ENCODE measurements at places on chromosomes 4 and X. TPM values are rescaled to one million over a fixed set of nuclear protein-coding genes. Genes with fewer than 3 reads are reported as not detected.
A peak's percentile ranks its signal among the peaks of the same experiment; 100 is the strongest.

- DNase-seq = no peak
These were observed 7.0 kb downstream of the TMSB4X start for GRCh38 chrX:12981880-12982279.

GRCh38 chrX:14039344-14039743 lies 9.7 kb upstream of the GEMIN8 start:
- peak; percentile 50 for DNase-seq

DNA sequence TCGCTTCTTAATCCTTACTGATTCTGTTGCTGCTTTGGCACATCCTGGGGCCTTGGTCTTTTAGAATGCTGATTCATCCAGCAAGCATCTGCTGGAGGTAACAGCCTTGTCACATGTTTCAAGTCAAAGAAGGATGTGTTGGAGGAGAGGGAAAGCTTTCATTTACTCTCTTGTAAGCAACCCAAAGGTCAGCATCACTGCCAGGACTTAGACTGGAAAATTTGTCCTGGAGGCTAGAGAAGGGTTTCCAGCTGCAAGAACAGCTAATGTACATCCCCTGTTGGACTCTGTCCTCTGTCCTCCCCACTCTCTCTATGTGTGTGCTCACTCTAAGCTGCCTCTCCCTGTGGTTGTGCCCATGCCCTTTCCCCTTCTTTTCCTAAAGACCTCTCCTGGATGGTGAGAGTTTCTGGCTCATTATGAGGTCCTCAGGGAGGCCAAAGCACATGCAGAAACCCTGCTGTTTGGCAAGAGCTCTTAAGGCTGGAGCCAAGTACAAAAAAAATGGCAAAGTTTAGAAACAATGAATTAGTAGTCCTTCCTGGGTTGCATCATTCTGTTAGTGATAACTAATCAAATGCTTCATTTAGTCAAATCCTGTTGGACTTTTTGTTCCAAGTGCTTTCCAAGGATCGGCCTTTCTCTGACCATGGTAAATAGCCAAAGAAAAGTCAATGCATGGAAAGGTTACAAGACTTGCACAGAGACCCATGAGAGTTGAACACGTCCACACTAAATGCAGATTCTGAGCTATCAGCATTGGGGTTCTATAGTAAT lies 13.4 kb upstream of the SRPX start:
- DNase-seq = no peak

Gene XPNPEP2
- 1.7 TPM for total RNA-seq

GRCh38 chr4:18049446-18049845 lies 27.9 kb upstream of the LCORL start:
- no peak for DNase-seq

DNA sequence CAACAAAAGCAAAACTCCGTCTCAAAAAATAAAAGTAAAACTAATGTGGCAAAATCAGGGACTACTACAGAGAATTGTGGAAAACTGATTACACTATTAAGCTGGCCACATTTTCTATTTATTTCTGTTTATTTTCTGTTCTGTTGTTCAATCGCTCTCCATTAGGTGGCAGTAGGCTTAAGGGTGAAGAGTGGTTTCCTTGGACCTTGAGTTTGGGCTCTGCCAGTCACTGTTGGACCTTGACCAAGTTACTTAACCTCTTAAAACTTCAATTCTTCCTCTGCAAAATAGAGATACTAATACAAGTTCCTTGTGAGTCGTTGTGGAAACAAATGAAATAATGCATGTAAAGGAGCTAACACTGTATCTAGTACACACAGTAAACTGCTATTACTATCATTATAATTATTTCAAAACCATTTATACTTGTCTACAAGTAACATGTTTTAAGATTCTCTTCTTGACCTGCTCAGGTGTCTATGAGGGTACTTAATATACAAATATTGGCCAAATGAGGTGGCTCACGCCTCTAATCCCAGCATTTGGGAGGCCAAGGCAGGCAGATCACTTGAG lies 15.2 kb downstream of the HSD17B11 start:
- DNase-seq = no peak

DNA sequence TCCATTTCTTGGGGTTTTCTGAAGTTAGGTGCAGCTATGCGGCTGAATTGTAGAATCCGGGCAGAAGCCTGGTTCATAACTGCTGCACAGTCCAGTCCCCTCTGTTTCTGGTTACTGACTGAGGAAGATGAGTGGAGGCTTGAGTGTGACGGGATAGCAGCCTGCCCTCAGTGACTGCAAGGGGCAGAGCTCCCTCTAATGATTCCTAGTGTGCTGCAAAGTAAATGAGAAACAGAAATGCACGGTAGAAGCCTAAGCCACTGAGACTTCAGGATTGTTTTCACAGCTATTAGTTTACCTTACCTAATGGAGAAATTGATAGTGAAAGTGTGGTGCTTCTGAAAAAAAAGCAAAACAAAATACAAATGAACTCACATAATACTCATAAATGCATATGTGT lies 189.2 kb downstream of the GPM6A start:
- no peak for DNase-seq

GRCh38 chrX:81875800-81876199 lies 673.9 kb downstream of the SH3BGRL start:
- no peak for DNase-seq

DNA sequence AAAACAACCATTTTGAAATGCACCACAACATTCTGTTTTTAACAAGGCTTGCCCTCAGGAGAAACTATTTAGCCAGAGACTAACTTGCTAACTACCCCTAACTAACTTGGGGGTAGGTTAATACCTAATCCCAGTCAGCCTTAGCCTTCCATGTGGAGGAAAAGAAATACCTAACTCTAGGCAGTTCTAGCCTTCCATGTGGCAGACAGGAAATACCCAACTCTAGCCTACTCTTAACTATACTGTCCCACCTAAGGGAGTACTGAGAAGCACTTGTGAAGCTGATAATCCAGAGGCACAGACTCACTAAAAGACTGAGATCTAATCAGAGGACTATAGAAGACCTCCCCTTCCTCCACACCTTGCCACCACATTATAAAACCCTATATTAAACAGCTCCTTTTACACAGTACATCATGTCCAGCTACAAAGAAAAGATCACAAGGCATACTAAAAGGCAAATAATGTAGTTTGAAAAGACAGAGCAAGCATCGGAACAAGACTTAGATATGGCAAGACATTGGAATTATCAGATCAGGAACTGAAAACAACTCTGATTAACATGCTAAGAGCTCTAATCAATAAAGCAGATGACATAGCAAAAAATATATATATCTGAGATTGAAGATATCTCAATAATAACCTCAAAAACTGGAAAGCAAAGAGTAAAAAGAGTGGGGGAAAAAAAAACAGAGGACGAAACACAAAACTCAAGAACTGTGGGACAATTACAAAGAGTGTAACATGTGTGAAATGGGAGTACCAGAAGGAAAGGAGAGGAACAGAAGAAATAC lies 52.2 kb downstream of the FRYL start:
- DNase-seq = no peak

Gene NUDT11
- 0.60 TPM for total RNA-seq

Gene LAP3
- 182 TPM for total RNA-seq

DNA sequence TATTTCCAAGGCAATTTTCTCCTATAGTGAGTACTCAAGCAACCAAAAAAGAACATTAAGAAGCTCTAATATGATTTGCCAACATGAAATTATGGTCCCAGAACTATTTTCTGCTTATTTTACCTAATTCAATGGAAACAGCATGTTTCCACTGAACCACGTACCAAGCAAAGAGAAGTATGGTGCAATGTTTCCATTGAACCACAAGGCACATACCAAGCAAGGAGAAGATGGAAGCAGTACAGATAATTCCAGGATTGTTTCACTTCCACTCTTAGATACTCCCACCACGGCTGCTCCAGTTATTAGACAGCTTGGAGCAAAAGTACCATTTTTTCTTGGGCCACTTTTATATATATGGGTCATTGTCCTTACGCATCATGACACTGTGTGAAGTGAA lies 164.9 kb downstream of the RNF150 start:
- no peak for DNase-seq

- DNase-seq = no peak
These were observed 328.2 kb downstream of the DKK2 start for GRCh38 chr4:106707776-106708463.

Gene SOX3
- not detected for total RNA-seq

GRCh38 chrX:86178906-86179305 lies 30.7 kb downstream of the DACH2 start:
- no peak for DNase-seq

DNA sequence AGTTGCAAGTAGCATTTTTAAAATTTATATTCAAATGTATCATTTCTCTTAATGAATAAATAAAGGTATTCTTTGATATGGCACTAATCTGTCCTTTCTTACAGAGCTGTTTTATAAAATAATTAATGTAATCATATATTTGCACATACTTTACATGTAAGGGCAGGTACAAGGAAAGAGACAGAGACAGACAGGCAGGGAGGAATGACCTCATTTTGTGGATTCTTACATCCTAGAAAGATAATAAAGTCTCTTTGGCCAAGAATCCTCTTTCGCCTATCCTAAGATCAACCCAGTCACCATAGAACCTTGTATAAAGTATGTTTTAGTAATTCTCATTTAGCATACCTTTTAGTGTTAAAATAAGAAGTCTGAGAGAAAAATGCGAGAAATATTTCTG lies 98.5 kb upstream of the CTSO start:
- no peak for DNase-seq

GRCh38 chrX:42754603-42755002 lies 23.4 kb downstream of the PPP1R2C start:
- no peak for DNase-seq

- no peak for DNase-seq
These were observed 101.4 kb upstream of the RAB40AL start for GRCh38 chrX:102835504-102836146.

Gene PABPC5
- total RNA-seq = not detected

DNA sequence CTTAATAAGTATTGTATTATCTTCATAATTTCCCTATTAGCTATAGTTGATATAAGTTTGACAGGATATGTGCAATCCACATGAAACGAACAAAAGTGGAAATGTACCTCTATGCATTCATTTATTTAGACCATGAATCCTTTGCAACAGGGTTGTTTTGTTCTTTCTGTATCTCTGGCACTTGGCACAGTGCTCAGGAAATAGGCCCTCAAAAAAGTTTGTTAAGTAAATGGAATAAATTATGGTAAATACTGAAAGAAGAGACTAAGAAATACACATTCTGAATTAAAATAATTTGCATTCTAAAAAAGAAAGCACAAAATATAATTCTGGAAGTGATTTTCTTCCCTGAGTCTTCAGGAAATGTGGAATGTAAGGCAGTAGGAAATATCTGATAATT lies 39.3 kb downstream of the TAPT1 start:
- DNase-seq = no peak

DNA sequence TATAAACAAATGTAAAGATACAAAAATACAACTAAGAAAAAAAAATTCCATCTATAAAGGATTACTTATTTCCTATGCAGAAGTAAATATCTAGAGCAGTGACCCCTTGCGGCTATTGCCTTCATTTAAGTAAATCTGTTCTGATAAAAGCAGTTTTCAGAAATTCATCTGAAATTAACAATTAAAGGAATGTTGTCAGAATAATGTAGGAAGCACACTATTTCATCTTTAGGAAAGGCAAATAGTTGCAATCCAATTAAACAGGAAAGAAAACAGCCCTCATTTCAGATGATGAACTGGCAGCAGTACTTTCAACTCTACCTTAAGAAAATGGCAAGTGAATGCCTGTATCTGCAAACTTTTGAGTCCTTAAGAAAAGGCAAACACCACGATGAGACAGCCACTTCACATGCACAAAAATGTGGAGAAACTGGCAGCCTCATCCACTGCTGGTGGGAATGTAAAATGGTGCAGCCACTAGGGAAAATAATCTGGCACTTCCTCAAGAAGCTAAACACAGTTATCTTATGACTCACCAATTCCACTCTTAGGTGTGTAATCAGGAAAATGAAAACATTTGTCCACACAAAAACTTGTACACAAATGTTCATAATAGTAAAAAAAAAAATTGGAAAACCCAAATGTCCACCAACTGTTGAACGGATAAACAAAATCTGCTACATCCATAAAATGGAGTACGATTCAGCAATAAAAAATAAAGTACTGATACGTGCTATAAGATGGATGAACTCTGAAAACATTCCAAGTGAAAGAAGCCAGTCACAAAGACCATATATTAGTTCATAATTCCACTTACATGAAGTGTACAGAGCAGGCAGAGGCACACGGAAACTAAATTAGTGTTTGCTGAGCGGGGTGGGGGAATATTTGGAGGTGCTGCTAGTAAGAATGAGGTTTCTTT lies 2.0 kb upstream of the THAP9 start:
- DNase-seq = no peak

Gene APLN
- total RNA-seq = 0.15 TPM

Gene CT45A9
- not detected for total RNA-seq

Measured in activated CD4-positive, alpha-beta memory T cell treated with anti-CD3 and anti-CD28 coated beads, Interleukin-2, amount 10 ng/mL, durations not matched to agents 7 days and 5 days (primary cell).